ENCODE measurements at places on chromosomes 16 and 17. TPM values are rescaled to one million over a fixed set of nuclear protein-coding genes. Genes with fewer than 3 reads are reported as not detected.

Gene TMEM106A
- 1.1 TPM for total RNA-seq

Gene KRT17
- 1.2 TPM for total RNA-seq

Gene CBFA2T3
- 0.47 TPM for total RNA-seq

Gene MYH1
- total RNA-seq: not detected

Gene C1QTNF1
- 37.4 TPM for total RNA-seq

Gene DHX8
- 41.7 TPM for total RNA-seq

Gene PLXDC1
- total RNA-seq: 0.20 TPM

Gene LRRC45
- total RNA-seq: 16.8 TPM

Gene HELZ
- total RNA-seq: 9.0 TPM

Gene EPN3
- 0.16 TPM for total RNA-seq

Gene NPB
- 1.0 TPM for total RNA-seq

Gene CBFB
- 45.1 TPM for total RNA-seq

Gene ERN2
- total RNA-seq: not detected

Gene SRL
- total RNA-seq: 0.03 TPM

Gene SEPTIN12
- total RNA-seq: not detected

Gene TEX14
- total RNA-seq: not detected

Gene NT5M
- total RNA-seq: 9.7 TPM

Gene BEAN1
- 2.5 TPM for total RNA-seq

Gene PHKB
- total RNA-seq: 30.0 TPM

Gene TMEM114
- total RNA-seq: not detected

Gene KRTAP4-3
- total RNA-seq: not detected

Data from A549 treated with CpdA at 1 μM for 4 hours (cell line).